ENCODE measurements at places on chromosomes 6 and 20. TPM values are rescaled to one million over a fixed set of nuclear protein-coding genes. Genes with fewer than 3 reads are reported as not detected.

SGK1 gene
- total RNA-seq = 53.4 TPM

PTPRT gene
- not detected for total RNA-seq

GRCh38 chr6:18763086-18763485 is 375.9 kb downstream of the RNF144B start:
- no peak for DNase-seq

GRCh38 chr6:3778701-3779573 is 27.4 kb upstream of the PXDC1 start:
- DNase-seq = no peak

Measured in activated CD8-positive, alpha-beta T cell treated with anti-CD3 and anti-CD28 coated beads for 36 hours (primary cell).